ENCODE measurements at places on chromosomes 2 and 18.

DNA sequence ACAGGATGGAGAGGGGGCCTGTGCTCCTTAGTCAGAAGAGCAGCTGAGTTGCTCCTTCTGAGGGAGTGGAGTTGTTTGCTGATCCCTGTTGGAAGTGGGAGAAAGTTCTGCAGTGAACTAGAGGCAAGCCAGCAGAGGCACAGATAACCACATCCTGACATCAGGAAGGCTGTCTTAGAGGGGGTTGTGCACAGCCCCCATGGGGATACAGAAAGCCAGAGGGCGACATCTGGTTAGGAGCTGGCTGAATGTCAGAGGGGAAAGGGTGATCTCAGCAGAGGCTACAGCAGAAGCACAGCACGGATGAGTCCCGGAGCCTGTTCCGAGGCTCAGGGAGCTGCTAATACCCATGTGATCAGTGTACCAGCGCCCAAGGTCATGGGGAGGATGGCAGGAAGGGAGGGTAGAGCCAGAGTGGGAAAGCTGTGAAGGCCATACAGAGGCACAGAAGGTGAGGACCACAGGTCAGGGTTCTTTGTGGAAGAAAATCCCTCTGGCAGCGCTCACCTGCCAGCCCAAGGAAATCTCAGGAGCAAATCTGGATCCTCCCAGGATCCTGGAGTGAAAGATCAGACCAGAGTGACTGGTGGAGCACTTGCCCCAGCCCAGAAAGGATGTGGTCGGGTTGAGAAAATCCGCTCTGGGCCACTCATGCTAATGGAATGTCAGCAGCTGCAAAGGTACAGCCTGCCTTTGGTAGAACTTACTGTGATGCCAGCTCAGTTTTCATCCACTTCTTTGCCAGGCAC is 111.8 kb downstream of the STPG4 start:
- DNase-seq = no peak

DNA sequence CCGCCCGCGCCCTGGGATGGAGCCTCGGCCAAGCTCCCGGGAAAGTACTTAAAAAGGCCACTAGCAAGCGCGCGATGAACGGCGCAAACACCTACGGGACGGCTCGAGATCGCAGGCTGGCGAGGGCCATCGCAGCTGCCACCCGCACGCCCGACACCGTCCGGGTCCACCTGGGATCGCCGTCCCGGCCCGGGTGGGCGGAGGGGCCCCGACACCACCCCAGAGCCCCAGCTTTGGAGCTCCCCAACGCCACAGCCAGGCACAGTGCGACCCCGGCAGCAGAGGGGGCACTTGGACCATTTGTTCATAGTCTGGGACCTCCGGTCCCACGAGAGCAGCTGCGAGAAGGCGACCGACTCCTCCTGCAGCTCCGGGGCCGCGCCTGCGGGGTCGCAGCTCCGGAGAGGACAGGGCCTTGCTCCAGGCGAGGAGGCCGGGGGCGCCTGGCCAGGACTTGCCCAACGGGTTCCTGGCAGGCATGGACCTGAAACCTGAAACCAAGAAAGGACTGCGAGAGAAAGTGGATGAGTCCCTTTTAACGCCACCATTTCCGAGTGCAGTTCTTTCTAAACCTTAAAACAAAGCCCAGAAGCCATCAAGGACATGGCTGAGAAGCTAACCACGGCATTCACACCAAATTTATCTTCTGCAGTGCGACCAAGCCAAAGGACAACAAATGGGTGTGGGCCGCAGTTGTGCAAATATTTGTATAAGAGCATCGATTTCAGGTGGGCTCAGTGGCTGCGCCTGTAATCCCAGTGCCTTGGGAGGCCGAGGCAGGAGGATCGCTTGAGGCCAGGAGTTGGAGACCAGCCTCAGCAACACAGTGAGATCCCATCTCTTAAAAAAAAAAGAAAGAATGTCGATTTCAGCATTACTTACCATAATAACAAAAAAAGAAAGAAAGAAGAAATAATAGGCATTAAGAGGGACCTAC is 54.0 kb upstream of the IMP4 start:
- DNase-seq = no peak

DNA sequence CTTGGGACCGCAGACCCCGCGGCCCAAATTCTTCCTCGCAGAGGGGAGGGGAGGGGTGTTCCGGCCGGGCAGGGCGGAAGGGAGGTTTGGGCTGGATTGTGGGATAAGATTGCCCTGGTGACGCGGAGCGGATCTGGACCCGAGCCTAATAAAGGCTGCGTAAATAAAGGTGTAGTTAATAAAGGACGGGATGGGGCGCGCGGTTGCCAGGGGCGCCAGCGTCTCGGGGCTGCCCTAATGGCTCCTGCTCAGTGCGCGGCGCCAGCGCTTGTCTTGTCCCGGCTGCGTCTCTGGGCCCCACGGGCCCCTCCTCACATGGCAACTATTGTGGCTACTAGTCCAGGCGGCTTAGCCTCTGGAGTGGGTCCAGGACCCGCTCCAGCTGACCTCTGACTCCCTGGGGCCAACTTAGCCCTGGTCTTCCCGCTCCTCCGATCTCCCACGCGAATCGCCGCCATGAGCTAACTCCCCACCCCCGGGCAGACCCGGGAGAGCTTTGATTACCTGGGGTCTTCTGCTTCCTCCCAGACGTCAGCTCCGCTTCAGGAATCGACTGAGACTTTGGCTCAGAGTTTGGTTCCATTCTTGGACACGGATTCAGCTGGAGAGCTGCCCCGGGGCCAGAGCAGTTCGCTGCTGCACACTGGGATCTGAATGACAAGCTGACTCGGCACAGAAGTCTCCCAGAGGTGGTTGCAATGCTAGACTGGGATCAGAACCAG is 36.5 kb downstream of the SLC25A52 start:
- no peak for DNase-seq

DNA sequence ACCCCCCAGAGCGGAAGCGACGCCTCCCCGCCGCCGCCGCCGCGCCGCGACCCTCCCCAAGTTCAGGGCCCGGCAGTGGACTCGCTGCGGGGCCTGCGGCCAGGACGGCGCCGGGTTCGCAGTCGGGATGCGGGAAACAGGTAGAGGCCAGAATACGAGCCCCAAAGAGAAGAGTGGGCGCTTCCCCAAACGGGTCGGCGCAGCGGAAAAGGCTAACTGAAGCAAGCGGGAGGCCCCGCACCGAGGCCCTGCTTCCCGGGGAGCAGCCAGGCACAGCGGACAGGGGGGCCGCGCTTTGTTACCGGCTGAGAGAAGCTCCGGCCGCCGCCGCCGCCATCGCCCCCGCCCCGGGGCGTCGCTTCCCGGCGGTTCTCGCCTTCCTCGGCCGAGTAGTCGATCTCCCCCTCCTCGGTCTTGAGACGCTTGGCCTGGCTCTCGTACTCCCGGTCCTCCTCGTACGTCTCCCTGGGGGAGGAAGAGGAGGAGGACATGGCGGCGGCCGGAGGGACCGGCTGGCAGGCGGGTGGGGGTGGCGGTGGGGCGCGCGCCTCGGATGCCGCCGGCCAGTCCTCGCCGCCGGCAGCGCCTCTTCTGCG is 494 bp downstream of the HNRNPLL start:
- DNase-seq = peak; percentile 23

DNA sequence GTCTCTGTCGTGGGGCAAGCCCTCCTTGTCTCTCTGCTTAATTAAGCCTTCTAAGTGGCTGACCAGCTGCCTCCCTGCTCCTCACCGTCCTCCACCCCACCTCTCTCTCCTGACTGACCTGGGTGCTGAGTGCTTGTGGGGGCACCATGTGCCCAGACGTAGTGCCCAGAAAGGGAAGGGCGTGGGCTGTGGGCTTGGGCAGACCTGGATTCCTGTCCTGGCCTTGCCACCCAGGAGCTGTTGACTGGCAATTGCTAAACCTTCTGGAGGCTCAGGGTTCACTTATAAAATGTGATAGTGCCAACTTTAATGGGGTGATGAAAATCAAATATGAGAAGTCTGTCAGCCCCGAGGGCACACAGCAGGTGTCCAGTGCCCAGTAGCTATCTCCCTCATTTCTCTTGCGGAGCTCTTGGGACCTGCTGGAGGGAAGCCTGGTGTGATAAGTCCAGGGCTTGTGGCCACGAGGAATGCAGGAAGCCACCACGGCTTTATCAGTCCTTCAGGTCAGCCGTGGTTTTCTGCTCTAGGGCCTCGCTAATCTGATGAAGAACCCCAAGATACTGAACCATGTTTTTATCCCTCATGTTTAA is 22.0 kb upstream of the INHBB start:
- no peak for DNase-seq

GRCh38 chr18:269480-270095 is 1.7 kb upstream of the THOC1 start:
- DNase-seq = no peak

- DNase-seq = no peak
Observed at GRCh38 chr2:160261732-160262131, 61.7 kb upstream of the ITGB6 start.

GRCh38 chr18:5969989-5970403 is 74.7 kb upstream of the TMEM200C start:
- no peak for DNase-seq

DNA sequence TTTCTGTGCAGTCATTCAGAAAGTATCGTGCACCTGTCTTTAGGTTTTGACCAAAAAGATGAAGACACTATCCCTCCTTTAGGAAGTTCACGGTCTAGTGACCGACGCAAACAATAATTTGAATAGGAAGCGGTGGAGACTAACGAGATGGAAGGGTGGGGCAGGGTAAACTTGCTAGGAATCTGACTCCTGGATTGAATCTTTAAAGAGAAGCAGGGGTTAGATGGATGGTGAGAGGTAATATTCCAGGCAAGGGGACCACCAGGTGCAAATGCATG is 651 bp upstream of the TXNL1 start:
- no peak for DNase-seq

GRCh38 chr18:54206447-54206846 is 18.0 kb downstream of the MBD2 start:
- DNase-seq = no peak

DNA sequence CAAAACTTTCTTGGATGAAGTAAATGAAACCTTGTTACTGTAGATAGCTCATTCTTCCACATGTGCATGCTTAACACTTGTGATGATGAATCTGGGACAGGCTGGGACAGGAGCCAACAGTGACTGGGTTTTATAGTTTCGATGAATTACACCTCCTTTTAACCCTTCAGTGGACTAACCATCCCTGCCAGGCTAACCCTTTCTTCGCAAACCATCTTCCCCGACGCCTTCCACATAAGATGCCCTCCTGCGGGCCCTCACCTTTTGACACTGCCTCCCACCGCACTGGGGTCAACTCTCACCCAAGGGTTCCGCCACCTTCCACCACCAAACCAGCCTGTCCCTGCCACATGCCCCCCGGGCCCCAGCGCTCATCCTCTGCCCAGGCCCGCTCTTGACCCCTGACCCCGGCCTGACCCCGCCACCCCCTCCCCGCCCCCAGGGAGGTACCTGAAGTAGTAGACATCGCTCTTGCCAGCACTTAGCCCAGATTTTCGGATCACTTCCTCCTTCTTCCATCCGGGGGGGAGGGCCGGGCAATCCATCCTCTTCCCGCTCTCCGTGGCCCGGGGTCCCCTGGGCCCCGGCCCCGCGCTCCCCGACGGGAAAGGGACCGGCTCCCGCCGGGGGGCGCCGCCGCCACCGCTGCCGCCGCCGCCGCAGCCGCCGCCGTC is 764 bp downstream of the MBD2 start:
- peak; percentile 11 for DNase-seq

DNA sequence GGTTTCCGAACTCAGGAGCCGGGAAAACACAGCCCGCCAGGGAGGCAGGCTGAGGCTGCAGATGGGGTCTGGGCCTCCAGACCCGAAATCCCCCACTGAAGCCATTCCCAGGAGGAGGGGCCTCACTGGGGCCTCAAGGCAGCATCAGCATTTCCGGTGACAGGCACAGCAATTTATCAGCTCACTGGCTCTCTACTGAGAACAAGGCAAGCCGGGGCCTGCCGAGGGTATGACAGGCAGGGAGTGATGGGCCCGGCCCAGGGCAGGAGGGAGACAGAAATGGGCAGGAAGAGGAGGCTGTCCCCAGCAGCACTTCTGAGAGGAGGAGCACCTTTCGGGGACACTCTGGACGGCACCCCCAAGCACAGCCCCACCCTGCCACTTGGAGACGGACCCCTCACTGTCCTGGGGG is 12.5 kb downstream of the SDC1 start:
- no peak for DNase-seq

GRCh38 chr2:234257859-234258561 is 207.5 kb downstream of the SPP2 start:
- no peak for DNase-seq

- no peak for DNase-seq
Observed at GRCh38 chr2:101614127-101614759, 83.3 kb upstream of the MAP4K4 start.

DNA sequence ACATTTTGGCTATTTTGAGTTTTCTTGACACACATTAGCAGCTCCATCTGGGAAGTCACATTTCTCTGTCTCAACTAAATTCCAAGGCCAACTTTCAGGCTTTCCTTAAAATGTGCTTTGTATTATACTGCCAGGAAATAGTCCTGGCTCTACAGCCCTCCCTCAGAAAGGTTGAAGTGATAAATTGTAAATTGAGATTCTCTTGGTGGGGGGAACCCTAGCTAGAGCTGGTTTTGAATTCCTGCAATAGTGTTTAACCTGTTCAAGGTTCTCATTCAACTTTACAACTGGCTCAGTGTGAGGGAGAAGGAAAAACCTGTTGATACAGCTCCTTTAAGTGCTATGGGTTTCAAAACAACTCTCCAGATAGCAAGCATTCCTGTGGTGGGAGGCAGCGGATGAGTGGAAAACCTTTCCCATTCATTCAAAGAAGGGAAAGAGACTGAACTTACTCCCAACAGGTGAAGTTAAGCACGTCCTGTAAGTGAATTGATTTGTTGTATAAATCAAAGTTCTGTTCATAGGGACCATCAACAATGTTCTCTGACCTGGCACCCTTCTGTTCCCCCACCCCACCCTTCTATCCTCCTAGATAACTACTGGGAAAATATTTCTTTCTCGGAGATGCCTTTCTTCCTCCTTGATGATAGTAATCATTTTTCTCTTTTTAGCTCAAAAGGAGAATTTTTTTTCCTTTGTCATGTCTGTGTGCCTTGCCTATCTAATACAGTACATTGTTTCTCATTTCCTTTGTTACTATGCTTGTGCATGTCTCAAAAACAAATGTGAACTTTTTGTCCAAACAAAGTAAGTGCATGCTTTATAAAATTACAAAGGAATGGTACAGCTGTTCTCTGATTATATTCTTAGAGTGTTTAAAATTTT is 44.2 kb upstream of the SLC39A10 start:
- DNase-seq = no peak

- DNase-seq = peak; percentile 21
Observed at GRCh38 chr2:20326163-20326780, 24.4 kb downstream of the PUM2 start.

- DNase-seq = no peak
Observed at GRCh38 chr2:175454953-175455389, 273.5 kb upstream of the ATP5MC3 start.

DNA sequence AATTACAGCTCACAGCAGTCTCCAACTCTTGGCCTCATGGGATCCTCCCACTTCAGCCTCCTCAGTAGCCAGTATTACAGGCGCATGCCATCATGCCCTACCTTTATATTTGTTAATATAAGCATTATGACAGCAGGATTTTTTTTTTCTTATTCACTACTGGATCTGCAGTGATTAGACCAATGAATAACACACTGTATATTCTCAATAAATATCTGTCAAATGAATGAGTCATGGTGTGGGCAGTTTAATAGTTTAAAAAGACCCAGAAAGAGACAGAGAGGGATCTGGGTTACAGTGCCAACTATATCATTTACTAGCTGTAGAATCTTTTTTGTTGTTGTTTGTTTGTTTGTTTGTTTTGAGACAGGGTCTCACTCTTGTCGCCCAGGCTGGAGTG is 62.4 kb upstream of the LTBP1 start:
- DNase-seq = no peak
